ENCODE measurements at places on chromosomes 6 and 20.

DNA sequence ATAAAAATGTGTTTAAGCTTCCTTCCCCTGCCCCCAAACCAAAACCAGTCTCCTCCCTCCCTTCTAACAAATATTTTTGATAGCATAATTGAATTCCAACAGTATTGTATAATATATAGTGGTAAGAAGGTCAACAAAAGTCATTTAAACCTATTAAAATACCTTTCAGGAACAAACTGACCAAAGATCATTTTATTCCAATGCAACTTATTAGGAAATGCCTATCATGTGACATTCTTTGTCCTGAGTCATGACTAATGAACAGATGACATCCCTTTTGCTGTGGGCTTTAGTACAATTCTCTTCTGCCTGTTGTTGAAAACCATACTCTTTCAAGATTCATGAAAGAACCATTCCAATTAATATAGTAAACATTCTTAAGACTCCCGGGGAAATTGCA is 51.5 kb upstream of the TRAF3IP2 start:
- H3K4me3 ChIP-seq = no peak overlapping the region
- no peaks in the 10 kb centered on the region for H3K36me3 ChIP-seq
- H3K27ac ChIP-seq = peak overlapping the region; percentile 74
- DNase-seq = no peak
- no peaks in the 10 kb centered on the region for H3K27me3 ChIP-seq

GRCh38 chr6:131733376-131734016 is 22.7 kb upstream of the CTAGE9 start:
- no peaks in the 10 kb centered on the region for H3K4me1 ChIP-seq
- no peak for DNase-seq
- no peak overlapping the region for H3K4me3 ChIP-seq
- no peaks in the 10 kb centered on the region for H3K27me3 ChIP-seq
- H3K27ac ChIP-seq = no peak overlapping the region

DNA sequence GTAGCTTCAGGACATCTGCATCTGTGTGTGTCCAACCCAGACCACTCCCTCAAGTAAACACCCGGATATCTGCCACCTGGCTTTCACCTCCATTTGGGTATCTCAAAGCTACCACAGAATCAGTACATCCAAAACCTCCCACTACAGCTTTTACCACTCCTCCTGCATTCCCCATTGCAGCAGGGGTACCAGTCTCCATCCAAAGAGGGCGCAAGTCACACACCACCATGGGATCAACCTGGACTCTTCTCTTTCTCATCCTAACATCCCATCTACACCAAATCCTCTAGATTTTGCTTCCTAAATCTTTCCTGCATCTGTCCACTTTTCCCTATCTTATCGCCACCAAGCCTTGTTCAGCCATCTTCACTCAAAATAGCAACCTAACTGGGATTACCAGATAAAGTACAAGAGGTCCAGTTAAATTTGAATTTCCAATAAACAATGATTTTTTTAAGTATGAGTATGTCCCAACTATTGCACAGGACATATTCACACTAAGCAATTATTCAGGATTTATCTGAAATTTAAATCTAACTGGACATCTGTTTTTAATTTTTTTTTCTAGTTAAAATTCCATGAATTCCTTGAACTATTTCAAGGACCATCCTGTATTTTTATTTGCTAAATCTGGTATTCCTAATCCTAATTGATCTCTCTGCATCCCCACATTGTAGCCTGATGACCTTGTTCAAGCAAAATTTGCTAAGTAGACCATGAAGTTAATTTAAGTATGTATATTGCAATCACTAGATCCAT is 164.3 kb upstream of the MLN start:
- no peaks in the 10 kb centered on the region for H3K36me3 ChIP-seq
- DNase-seq = no peak
- H3K27ac ChIP-seq = no peak overlapping the region
- no peaks in the 10 kb centered on the region for H3K27me3 ChIP-seq

DNA sequence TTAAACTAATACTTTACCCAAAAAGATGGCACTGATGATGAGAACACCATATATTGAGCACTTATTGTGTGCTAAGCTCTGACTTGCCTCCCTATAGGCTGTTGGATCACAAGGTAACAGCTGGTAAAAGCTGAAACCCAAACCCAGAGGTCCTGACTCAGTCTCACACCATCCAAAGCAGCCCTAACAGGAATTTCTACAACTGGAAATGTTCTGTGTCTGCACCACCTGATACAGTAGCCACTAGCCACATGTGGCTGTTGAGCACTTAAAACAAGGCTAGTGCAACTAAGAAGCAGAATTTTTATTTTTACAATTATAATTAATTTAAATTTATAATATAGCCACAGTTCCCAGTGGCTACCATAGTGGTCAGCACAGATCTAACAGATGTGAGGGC is 15.6 kb upstream of the MATN4 start:
- H3K27ac ChIP-seq = no peak overlapping the region
- no peak for DNase-seq
- H3K4me1 ChIP-seq = peaks cover 8% of the 10 kb centered on the region
- H3K27me3 ChIP-seq = no peaks in the 10 kb centered on the region
- no peak overlapping the region for H3K4me3 ChIP-seq

- no peaks in the 10 kb centered on the region for H3K4me1 ChIP-seq
- H3K27me3 ChIP-seq = no peaks in the 10 kb centered on the region
- no peak overlapping the region for H3K4me3 ChIP-seq
- H3K27ac ChIP-seq = no peak overlapping the region
- no peak for DNase-seq
Measured at GRCh38 chr20:23568971-23569330, 667 bp upstream of the CST9L start.

DNA sequence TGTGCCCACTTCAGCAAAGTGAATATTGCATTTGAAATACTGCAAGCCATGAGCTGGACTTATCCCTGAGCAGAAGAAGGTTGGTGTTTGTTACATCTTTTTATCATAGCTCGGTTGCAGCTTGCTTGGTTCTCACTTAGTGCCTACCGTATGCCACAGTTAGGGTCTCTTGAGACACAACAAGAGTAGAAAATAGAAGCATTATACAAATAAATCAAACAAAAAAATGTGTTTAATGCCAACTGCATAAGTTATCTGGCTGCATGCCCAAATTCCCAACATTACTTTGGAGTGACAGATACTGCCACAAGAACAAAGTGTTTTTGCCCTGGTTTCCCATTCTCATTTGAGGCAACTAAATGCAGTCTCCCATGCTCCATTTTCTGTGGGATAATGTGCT is 53.9 kb upstream of the LAMP5 start:
- no peaks in the 10 kb centered on the region for H3K27me3 ChIP-seq
- H3K4me3 ChIP-seq = no peak overlapping the region
- H3K27ac ChIP-seq = no peak overlapping the region
- no peaks in the 10 kb centered on the region for H3K4me1 ChIP-seq

DNA sequence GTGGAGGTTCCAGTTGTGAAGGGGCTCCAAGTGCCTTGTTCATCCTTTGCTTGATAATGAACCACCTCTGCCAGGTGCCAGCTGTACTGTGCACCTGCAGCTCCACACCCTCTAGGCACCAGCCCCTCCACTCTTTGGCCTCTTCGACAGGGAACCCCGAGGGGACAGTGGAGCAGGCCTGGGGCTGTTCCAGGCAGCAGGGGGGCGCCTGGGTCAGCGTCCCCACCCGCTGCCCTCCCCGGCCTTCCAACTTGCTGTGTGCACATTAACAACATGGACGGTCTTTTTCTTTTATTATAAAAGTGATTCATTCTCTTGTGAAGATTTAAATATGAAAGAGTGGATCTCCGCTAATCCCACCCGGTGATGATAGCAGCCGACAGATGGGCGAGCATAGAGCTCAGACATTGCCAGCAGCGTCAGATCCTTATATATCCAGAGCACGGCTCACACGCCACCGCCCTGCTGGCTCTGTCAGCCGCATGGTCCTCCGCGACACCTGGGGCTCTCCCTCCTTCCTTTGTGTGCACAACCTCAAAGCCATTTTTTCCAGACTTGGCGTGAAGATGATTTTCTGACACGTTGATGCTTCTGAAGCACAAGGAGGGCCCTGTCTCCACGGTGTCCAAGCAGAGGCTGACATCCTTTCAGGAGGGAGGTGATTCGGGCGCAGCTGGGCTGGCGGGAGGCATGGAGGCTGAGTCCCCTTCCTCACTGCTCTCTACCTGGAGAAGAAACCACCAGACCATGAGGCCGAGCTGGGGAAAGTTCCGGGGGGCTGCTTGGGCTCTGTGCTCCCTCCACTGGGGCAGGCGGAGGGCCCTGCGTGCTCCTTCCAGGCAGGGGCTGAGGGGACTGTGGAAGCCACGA is 22.2 kb upstream of the MRGBP start:
- no peaks in the 10 kb centered on the region for H3K4me1 ChIP-seq
- H3K36me3 ChIP-seq = no peaks in the 10 kb centered on the region

Data from vagina (tissue), 2 donors.